Stimulated activated CD4-positive, alpha-beta T cell treated with anti-CD3 and anti-CD28 coated beads, Interleukin-1b, Interleukin-23, amount 100 ng/mL, for 24 hours (primary cell): ENCODE measurements at places on chromosomes 2 and 18.

- DNase-seq: no peak
Measured at GRCh38 chr2:193935114-193935513, 1721.9 kb upstream of the SLC39A10 start.

GRCh38 chr2:1972948-1973347 lies 228.6 kb upstream of the PXDN start:
- DNase-seq: no peak

DNA sequence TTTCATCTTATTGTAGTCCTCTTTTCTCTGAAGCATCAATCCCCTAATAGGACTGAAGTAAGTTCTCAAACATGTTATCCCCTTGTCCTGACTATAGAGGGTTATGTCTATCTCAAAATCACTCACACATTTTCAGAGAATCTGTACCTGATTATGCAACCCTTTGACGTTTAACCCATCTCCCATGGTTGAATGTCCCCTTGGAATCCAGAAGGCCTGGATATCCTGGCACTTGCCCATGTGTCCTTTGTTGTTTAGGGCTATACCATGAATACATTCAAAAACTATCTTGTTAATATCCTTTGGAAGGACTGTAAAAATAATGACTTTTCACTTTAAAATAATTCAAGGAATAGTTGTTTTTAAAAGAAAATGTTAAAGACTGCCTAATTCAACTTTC lies 66.3 kb upstream of the PSMD14 start:
- DNase-seq: no peak

- DNase-seq: no peak
Measured at GRCh38 chr18:58785171-58785805, 79.4 kb upstream of the ZNF532 start.
